HT-29 (cell line): ENCODE measurements at places on chromosomes 2 and 18. TPM values are rescaled to one million over a fixed set of nuclear protein-coding genes. Genes with fewer than 3 reads are reported as not detected.

Gene CD8B2
- not detected in 2 replicates for total RNA-seq

DNA sequence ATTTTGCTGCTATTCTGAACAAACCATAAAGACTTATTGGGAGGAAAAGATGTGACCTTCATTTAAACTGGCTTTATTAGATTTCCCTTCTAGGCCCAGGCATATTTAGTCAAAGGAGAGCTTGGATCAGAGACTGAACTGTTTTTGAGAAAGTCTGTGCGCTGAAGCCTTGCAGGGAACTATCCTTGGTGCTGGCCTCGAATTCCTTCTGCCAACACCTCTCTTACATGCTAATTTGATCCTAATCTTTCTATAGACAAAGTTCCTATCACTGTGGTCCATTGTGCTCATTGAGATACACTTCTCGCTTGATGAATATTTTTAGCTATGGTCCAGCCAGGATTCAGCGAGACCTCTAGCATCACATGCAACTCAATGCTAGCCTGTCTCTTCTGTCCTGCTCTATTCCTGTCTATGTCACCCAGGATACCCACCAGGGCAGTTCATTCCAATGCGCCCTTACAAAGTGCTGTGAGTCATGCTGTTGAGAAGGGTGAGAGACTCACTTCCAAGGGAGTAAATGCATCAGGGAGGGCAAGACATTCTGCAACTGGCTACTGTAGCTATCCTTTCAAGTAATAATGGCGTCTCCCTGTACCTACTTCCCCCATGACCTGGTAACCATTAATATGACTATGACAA, 356.7 kb upstream of the LYPD1 start:
- DNase-seq, result no peak

GRCh38 chr2:24262421-24262970, 87.6 kb downstream of the FAM228A start:
- DNase-seq, result no peak

Gene TIGD1
- total RNA-seq, result 6.0 and 7.0 TPM in 2 replicates

Gene GNLY
- not detected in 2 replicates for total RNA-seq

GRCh38 chr2:35220461-35220860, 1135.1 kb upstream of the CRIM1 start:
- DNase-seq, result peak; percentile 6

GRCh38 chr2:54371460-54372065, 84.6 kb upstream of the SPTBN1 start:
- DNase-seq, result peak; percentile 33

DNA sequence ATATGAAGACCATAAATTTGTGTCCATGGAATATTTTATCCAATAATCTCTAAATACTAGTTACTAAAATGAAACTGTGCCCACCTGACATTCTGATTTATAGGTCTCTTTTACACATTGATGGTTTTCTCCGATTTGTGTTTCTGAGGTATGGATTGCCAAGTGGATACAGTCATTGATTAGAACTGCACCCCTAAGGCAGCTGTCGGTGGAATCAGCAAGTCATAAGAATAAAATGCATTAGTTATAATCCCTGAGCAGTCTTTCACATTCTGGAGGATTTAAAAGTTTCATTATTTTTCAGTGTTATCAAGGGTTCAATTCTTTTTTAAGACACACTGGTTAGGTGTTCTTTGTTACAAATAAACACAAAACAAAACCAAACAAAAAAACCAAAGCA, 6.0 kb downstream of the CAVIN2 start:
- no peak for DNase-seq

GRCh38 chr2:239607517-239608191, 206.8 kb upstream of the HDAC4 start:
- no peak for DNase-seq

GRCh38 chr18:10111191-10111590, 197.4 kb downstream of the VAPA start:
- no peak for DNase-seq

DNA sequence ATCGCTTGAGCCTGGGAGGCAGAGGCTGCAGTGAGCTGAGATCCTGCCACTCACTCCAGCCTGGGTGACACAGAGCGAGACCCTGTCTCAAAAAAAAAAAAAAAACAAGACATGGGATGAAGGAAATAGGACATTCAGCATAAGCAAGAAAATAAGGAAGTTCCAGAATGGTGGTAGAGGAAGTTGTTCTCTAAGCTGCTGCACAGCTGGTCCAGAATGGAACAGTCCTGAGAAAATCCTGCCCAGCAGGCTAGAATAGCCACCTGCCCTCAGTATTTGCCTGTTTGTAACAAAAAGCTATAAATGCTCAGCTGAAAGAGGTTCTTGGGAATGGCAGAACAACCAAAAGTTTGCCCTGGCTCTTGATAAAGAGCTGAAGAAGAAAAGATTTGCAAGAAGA, 11.1 kb upstream of the MAPRE3 start:
- DNase-seq, result no peak

Gene PROM2
- total RNA-seq, result 72.2 and 75.5 TPM in 2 replicates

GRCh38 chr2:23430263-23430662, 45.3 kb downstream of the KLHL29 start:
- DNase-seq, result no peak

DNA sequence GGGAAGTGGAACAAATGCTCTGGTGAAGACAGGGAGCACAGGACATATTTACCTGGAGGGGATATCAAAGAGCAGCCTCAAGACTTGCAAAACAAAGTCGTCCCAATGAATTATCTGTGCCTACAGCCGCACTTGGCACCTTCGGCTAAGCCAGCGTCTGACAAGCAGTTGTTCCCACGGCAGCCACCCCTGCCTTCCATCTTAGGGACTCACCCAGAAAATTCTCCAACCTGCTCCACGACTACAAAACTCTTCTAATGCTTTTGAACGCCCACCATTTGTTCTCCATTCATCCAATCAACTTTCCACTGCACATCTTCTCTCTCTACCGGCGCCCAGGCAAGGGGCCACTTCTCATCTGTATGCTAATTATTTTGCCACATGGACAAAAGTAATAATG, 7.0 kb downstream of the MYT1L start:
- no peak for DNase-seq

DNA sequence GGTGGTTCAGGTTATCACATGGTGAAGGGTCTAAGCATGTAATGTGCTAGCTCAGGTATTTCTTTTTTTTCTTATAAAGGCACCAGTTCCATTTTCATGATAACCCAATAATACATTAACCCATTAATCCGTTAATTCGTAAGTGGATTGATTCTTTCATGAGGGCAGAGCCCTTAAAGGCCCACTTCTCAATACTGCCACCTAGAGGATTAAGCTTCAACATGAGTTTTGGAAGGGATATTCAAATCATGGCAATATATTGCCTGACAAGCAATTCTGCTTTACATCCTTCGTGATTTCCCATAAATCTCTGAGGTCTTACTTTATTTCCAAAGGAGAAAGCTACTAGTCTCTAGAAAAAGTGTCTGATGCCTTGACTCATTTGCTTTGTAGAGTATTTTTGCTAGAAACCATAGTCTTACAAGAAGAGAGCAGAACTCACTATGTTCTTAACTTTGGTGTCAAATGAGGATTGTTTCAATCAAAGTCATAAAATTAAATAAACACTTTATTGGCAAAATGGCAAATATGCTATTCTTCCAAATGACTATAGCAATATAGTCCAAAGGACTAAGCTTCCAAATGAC, 271.3 kb downstream of the KCNS3 start:
- peak; percentile 49 for DNase-seq

Gene CHRNG
- not detected in 2 replicates for total RNA-seq

Gene C2orf81
- 3.2 and 3.9 TPM in 2 replicates for total RNA-seq

- no peak for DNase-seq
These were observed 166.0 kb upstream of the DSEL start for GRCh38 chr18:67682516-67682915.

- no peak for DNase-seq
These were observed 61.3 kb downstream of the POU3F3 start for GRCh38 chr2:104915107-104915793.

DNA sequence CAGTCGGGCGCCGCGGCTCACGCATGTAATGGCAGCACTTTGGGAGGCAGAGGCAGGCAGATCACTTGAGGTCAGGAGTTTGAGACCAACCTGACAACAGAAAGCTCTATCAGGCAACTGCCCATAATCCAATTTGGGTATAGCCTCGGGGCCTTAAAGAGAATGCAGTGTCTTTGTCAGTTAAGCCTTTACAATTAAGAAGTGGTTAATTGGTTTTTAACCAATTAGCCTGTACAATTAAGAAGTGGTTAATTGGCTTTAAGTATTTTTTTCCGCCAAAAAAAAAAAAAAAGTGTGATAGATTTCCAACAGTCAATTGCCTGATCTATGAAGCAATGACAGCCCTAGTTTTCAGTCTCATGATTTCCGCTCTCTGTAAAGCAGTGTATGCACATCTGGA, 74.6 kb upstream of the NARS1 start:
- no peak for DNase-seq

Gene WNT6
- not detected in 2 replicates for total RNA-seq

Gene IL36A
- not detected in 2 replicates for total RNA-seq

DNA sequence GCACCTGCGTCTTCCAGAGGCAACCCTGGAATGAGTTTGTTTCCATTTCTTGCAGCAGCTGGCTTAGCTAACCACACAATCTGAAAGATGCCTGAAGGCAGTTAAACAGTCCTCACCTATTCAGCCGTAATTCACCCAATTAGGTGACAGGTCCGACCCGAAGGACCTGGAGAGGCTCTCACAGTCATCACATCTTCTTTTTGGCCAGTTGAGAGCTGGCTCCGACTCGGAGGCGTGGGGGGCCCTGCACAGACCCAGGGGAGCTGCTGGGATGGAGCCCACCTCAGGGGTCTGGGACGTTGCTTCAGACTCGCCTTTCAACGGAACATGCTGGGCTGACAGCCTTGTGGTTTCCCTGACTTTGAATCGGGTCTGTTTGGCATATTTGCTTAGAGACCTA, 187.3 kb downstream of the RTP5 start:
- no peak for DNase-seq

Gene HOXD9
- total RNA-seq, result not detected in 2 replicates

Gene PLGLB1
- 1.5 TPM in 1 of 2 replicates, not detected in the other for total RNA-seq

DNA sequence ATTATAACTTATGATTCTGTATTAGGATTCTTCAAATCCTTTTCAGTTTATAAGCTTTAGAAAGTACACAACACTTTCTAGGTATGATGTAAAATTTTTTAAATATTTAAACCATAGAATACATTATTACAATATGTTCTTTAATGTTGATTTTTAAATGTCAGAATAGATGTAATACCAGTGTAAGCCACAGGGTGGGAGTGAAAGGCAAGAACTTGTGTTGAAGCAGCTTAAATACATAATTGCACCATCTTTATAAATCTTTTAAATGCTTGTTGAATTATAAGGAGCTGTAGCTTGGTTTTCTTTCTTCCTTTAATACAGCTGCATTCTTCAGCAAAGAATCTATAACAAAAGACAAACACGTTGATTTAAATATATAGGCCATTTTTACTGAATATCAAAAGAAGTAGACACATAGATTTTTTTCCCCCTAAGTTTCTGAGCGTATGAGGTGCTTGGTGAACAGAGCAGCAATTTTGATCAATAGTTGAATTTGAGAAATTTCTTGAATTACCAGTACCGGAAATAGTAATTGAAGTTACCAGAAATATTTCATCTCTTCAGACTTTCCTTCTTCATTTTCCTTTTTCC, 63.0 kb downstream of the TANK start:
- DNase-seq, result peak; percentile 66

Gene ZC3H6
- 0.50 and 1.2 TPM in 2 replicates for total RNA-seq

Gene RIT2
- not detected in 2 replicates for total RNA-seq

Gene SIX2
- total RNA-seq, result not detected in 2 replicates

Gene TAF1B
- 7.7 and 9.9 TPM in 2 replicates for total RNA-seq

DNA sequence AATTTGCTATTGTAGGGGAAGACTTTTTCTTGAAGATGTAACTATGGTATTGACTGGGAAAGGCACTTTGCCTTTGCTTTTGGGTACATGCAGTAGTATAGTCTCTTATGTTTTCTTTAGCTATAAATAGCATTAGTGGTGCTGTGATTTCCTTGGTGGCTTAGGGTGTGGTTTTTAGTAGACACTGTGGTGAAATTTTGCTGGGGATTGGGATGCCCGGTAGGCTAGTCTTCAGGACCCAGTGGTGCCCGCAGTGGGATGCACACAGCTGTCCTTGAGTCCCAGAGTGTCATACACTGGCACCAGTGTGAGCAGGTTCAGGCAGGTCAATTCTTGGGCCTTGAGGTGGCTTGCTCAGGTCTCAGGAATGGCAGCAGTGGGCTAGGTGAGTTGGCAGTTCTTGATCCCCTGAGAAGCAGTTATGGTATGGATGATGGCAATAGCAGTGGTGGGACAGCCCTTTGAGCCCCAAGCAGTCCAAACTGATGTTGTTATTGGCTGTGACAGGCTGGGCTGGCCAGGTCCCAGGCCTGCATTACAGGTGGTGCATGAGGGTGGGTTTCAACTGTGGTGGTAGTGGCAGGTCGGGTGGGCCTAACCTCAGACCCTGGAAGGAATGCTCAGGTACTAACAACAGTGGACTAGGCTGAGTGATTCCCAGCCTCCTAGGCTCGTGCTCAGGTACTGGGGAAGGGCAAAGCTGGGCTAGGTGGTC, 124.3 kb downstream of the XRCC5 start:
- no peak for DNase-seq

Gene ZNF396
- 0.03 TPM in 1 of 2 replicates, not detected in the other for total RNA-seq

Gene AQP12A
- not detected in 2 replicates for total RNA-seq

DNA sequence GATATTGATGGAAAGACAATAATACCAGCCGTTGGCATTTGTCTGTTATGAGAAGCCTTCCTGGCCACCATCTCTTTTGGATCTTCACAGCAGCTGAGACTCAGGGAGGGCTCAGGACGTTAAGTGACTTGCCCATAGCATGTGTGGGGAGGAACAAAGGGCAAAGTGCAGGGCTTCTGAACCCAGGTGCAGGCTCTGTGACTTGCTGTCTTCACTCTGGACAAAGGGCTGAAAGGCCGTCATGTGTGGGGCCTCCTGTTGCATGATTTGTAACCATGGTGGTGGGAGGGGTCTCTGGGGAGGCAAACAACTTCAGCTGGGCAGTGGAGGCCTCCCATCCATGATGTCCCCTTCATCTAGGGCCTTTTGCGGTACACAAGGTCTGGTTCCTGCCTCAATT, 65.5 kb upstream of the SIX2 start:
- no peak for DNase-seq

Gene HSBP1L1
- 38.3 and 43.6 TPM in 2 replicates for total RNA-seq

DNA sequence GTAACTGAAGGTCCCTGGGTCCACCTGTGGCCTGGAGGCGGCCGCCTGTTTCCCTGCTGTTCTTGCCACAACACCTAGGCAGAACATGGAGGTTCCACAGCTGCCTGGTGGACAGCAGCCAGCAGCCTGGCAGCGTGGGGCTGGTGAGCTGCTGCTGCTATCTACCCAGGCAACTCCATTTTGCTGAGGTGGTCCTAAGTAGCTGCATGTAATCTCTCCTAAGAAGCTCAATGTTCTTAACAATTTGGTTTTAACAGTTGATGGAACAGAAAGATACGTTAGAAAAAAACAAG, 66.7 kb downstream of the NDUFA10 start:
- DNase-seq, result no peak

- DNase-seq, result peak; percentile 45
These were observed 45.5 kb downstream of the GATA6 start for GRCh38 chr18:22214731-22215528.
